ENCODE measurements at places on chromosomes 1 and 21. TPM values are rescaled to one million over a fixed set of nuclear protein-coding genes. Genes with fewer than 3 reads are reported as not detected.

GRCh38 chr1:157785248-157785647, 8.3 kb upstream of the FCRL2 start:
- H3K4me3 ChIP-seq, result no peak overlapping the region
- no peaks in the 10 kb centered on the region for H3K27me3 ChIP-seq
- no peak for DNase-seq
- H3K36me3 ChIP-seq, result no peaks in the 10 kb centered on the region

Gene CFAP74
- total RNA-seq, result 0.29 TPM

- no peak for DNase-seq
- peaks cover 44% of the 10 kb centered on the region for H3K4me1 ChIP-seq
- H3K36me3 ChIP-seq, result no peaks in the 10 kb centered on the region
- H3K27me3 ChIP-seq, result no peaks in the 10 kb centered on the region
Measured at GRCh38 chr1:155003227-155003765, 694 bp downstream of the ZBTB7B start.

Gene SCP2
- 144 TPM for total RNA-seq

DNA sequence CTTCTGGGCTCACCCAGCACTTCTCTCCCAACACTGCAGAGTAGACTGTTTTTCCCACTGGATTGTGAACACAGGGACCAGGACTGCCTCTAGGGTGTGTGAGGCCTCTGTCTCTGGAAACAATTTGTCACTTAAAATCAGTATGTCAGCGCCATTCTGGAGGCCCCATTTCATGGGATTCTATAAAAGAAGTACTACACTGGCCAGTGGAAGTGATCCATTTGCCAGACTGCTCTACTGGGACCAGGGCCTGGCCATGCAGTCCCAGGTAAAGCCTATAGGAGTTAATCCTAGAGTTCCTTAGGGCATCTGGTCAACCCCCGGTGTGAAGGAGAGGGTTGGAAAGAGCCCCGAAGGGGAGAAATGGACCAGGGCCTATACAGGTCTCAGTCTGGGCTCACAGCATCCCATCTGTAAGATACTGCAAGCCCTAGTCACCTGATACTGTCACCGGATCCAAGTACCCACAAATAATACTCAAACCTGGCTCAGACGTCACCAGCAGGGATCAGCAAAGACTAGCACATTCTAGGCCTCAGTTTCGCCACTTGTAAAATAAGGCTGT, 245.0 kb downstream of the FOXD2 start:
- no peaks in the 10 kb centered on the region for H3K27me3 ChIP-seq
- no peaks in the 10 kb centered on the region for H3K4me1 ChIP-seq
- no peak overlapping the region for H3K27ac ChIP-seq
- no peaks in the 10 kb centered on the region for H3K36me3 ChIP-seq
- no peak for DNase-seq

DNA sequence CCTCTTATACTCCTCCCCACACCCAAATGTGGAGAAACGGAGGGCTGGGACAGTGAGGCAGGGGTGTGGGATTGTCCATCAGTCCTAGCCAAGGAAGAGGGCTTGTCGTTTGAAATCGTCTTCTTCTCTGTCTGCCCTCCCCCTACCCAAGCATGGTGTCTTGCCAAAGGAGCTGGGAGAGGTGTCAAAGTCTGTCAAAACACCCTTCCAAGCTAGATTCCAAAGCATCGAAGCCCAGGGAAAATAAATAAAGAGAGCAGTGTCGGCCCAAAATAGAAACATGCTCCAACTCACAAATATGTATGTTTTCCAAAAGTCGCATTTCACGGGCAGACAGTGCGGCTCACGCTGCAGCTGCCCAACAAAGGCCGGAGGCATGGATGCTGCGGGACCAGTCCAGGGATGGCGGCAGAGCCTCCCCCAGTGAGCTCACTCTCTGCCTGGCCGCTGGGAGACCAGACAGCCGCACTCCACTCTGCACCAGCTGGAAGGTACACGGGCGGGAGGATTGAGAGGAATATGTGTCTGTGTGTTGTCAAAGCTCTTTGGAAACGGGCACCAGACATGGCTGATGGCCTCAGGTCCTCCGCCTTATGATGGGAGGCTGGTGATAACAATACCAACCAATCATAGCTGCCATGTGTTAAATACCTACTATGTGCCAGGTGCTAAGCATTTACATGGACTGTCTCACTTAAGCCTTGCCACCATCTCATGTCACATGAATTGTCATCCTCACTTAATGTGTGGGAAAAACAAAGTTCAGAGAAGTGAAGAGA, 3.9 kb downstream of the DISP3 start:
- no peaks in the 10 kb centered on the region for H3K36me3 ChIP-seq
- no peak overlapping the region for H3K27ac ChIP-seq
- no peak overlapping the region for H3K4me3 ChIP-seq
- peaks cover 5% of the 10 kb centered on the region for H3K4me1 ChIP-seq
- no peak for DNase-seq
- peaks cover 12% of the 10 kb centered on the region for H3K27me3 ChIP-seq

Measured in breast epithelium (tissue), 4 donors.